Stimulated activated CD8-positive, alpha-beta memory T cell treated with anti-CD3 and anti-CD28 coated beads, Interleukin-4, amount 100 ng/mL, for 1 hour (primary cell): ENCODE measurements at places on chromosomes 7 and 10.

- no peak for DNase-seq
These were observed 52.2 kb upstream of the KMT2E start for GRCh38 chr7:104961821-104962220.

GRCh38 chr7:39566023-39566921 is at the start of gene YAE1:
Gene YAE1 (plus strand): TSS chr7:39566404. CDS start chr7:39566419, 15 bp downstream.
- DNase-seq = peak; percentile 47

GRCh38 chr7:151088856-151089699 is 2.8 kb downstream of the AGAP3 start:
- DNase-seq = no peak

GRCh38 chr7:33592718-33593117 is 312.6 kb upstream of the BMPER start:
- DNase-seq = no peak

- DNase-seq = no peak
These were observed 43.7 kb downstream of the UNC5B start for GRCh38 chr10:71255808-71256660.

- DNase-seq = no peak
These were observed 51.5 kb downstream of the ZNRF2 start for GRCh38 chr7:30335763-30336487.

GRCh38 chr7:27152816-27153442 is 546 bp upstream of the HOXA3 start:
- no peak for DNase-seq

- DNase-seq = no peak
These were observed 33.7 kb upstream of the HECW1 start for GRCh38 chr7:43078794-43079193.

GRCh38 chr7:119228482-119228881 is 1004.0 kb downstream of the ANKRD7 start:
- no peak for DNase-seq

DNA sequence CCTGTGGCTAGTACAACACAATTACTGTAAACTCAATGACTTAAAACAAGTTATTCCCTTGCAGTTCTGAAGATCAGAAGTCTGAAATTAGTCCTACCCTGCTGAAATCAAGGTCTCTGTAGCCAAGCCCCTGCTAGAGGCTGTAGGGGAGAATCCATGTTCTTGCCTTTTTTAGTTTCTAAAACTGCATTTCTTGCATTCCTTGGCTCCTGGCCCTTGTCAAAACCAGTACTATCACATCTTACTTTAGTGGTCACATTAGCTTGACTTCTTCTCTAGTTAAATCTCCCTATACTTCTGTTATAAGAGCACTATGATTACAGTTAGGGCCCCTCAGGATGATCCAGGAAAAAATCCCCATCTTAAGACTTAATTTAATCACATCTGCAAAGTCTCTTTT is 567.0 kb downstream of the GFRA1 start:
- no peak for DNase-seq

- DNase-seq = no peak
These were observed 30.8 kb upstream of the SLC13A1 start for GRCh38 chr7:123230603-123231002.

- no peak for DNase-seq
These were observed 30.8 kb upstream of the SH2B2 start for GRCh38 chr7:102255916-102256315.

- no peak for DNase-seq
These were observed 115.3 kb downstream of the PIP4K2A start for GRCh38 chr10:22599048-22599561.

DNA sequence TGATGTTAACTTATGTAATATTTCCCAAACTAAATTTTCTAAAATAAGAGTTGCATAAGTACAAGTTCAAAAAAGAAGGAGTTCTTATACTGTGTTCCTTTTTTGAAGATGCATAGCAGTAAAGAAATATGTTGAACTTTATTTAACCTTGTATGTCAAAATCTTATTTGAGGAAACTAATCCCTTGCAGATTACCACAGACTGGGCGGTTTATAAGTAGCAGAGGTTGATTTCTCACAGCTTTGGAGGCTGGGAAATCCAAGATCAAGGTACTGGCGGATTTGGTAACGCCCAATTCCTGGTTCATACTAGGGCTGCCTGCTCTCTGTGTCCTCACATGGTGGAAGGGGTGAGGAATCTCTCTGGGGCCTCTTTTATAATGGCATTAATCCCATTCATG is 68.5 kb downstream of the GNAT3 start:
- DNase-seq = no peak

DNA sequence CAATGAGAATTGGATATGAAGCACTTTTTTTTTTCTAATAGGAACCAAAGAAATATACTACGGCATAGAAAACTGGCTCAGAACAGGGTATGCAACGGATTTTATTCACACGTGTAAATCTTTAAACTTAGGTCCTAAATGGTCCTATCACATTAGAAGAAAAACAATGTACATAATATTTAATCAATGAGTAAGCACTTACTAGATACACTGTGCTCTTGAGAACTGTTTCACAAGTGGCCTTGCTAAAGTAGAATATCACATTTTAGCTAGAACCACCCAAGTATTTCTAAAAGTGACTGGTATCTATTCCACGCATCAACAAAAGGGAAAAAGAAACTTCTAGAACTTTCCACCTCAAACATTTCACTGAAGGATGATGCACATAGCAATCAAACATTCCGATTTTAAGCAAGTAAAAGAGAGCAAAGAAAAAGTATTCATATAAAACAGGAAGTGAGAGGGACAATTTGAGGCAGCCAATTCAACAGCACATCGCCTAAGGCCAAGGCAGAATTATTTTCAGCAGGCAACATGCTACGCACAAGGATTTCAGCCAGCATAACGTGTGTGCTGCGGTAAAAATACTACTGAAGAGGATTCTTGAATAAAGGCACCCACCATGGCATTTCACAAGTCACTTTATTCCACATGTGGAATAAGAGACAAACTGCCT is 55.8 kb downstream of the PARD3 start:
- DNase-seq = no peak

DNA sequence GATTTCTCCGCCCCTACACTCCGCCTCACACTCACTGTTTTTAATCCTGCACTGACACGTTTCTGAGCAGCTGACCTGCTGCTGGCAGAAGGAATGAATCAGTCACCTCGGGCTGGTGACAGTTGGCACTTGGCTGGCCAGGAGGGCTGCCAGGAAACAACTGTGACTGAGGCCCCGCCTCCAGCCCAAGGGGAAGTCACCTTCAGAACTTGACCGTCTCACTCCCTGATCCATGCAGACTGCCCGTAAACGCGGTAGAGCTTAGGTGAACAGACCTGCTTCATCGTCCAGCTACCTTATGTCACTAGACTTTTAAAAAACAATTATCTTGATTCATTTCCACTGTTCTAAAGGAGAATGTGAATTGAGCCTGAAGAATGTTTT is 107.5 kb downstream of the DOCK1 start:
- DNase-seq = no peak

GRCh38 chr7:121831801-121832200 is 41.2 kb upstream of the PTPRZ1 start:
- no peak for DNase-seq

GRCh38 chr7:115066634-115067033 is 144.7 kb downstream of the MDFIC start:
- no peak for DNase-seq

DNA sequence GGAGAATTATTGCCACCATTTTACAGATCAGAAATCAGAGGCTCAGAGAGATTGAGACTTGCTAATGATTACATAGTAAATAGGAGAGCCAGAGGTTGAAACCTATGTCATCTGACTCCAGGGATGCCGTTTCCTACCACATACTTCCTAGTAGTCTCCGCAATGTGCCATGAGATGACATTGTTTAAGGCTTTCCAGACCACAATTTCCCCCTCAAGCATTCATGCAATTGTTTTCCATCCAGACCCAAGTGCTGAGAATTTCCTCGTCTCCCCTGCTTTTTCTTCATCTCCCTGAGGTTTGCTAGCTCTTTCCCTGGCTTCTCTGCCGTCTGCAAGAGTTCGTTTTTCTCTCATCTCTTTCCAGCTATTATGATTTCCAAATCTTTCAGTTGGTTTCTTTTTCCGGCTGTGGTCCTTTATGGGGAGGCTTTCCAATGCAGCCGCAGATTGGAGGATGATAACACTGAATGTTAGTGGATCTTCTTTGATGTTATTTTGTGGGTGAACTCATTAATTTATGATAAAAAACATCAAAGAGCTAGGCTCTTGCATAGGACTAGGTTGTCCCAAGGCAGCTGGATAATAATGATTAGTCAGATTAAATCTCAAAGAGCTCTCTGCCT is 6.9 kb upstream of the GOLGA7B start:
- no peak for DNase-seq

GRCh38 chr10:5581670-5582566 is 57.2 kb downstream of the CALML3 start:
- no peak for DNase-seq

DNA sequence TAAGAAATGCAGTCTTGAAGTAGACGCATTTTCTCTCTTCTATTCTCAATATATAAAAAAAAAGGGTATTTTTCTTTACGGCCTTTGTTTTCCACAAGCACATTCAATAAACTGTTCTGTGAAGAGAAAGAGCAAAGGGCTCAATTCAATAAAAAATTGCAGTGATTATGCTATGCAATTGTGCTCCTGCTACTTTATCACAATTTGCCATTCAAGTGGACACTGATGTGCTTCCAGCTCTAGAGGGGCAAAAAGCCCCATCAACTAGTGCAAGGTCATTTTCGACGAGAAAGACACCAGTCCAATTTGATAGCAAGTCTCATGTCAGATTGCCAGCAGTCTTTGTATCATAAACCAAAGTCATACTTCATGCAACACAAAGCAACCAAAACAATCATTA is 82.6 kb upstream of the THSD7A start:
- DNase-seq = no peak

DNA sequence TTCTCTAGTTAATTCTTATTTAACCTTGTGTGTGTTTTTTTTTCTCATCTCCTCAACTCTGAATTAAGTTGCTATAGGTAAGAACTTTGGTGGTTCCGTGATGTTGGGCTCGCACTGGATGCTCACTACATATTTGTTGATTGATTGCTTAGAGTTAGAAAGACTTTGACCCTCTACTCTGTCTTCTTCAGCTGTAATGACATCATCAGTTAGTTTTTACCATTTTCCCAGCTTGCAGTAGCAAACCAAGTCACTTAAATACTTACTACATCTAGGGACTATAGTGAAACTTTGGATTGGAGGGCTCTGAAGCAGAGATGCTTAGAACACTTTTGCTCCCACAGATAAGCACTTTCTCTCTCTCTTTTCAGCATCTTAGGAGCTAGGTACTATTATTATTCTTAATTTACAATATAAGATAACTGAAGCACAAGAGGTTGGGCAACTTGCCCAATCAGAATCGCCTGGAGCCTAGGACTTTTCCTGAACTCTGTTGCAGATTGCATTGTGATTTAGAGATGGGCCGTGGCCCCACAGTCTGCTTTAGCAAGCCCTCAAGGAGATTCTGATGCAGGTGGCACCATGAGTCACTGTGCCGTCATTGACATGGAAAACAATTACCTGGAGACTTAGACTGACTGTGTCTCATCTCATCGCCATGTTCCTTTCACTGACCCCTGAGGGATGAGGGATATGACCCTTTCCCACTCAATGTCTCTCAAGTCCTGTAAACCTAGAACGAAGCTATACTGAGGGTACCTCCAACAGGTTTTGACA is 471.9 kb upstream of the PODXL start:
- no peak for DNase-seq

DNA sequence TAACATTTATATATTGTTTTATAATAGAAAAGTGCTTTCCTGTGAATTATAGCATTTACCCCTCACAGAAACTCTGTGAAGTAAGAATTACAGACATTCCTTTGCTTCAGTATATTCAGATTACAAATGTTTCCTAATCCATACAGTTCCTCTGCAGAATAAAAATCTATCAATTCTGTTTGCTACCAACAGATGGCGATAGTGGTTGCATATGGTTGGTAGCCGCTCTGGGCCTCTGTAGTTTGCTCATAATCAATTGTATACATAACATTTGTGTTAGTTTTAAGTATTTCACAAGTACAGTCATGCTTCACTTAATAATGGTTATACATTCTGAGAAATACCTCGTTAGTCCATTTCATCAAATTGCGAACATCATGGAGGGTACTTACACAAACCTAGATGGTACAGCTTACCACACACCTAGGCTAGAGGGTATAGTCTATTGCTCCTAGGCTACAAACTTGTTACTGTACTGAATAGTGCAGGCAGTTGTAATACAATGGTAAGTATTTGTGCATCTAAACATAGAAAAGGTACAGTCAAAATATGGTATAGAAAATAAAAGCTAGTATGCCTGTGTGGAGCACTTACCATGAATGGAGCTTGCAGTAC is 94.4 kb upstream of the STEAP4 start:
- no peak for DNase-seq

DNA sequence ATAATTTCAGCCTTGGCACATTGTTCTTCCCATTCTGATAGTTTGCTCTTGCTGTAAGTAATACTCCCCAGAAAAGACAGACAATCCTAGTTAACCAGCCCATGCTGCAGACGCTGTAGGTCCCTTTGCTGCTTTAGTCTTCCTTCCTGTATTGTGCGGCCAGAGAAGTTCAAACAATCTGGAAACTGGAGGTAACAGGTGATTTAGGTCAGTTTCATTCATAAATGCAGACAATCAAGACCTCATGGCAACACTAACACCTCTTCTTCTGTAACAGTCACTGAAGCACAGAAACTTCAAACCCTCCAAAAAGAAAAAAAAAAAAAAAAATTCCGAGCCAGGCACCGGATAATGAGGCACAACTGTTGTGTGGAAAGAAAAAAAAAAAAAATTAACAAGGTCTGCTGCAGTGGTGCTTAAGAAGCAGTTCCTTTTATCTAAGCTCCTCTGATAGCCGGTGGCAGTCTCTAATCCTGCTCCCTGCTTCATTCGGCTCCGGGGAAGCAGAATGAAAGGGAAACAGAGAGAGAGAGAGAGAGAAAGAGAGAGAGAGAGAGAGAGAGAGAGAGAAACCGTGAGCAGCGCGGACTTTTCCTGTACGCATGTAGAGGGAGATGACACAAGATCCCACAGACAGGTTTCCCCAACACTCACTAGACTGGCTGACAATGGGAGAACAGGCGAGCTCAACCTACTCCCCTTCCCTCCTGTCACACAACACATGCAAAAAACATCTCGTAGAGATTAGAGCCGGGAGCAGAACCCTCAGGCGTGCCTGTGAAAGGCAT is at the start of gene SEMA3A:
TSS of gene SEMA3A (minus strand) at position 306 of the 788 bp plus-strand sequence. CDS start at position 103, 203 bp downstream.
- no peak for DNase-seq

DNA sequence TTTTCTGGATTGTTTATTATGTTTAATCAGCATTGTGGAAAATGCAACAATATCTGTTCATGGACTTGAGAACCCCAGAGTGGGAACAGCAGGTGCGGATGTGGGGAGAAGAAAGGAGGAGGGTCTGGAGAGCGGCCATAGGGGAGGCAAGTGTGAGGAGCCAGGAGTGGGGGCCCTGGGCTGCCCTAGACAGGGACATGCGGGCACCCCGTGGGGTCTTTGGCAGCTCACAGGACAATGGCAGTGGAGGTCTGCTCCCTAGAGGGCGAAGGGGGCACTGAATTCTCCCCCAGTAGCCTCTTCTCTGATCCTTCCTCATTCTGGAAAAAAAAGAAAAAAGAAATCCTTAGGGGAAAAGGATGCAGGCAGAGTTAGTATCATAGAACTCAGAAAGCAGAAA is 8.9 kb downstream of the TMEM176B start:
- DNase-seq = no peak

GRCh38 chr7:113891031-113891350 is 27.8 kb downstream of the PPP1R3A start:
- DNase-seq = no peak

GRCh38 chr7:103114576-103115008 is 34.3 kb downstream of the NAPEPLD start:
- DNase-seq = no peak
